ENCODE measurements at places on chromosomes 16 and 17.

- DNase-seq, result no peak
Measured at GRCh38 chr16:53207810-53208752, 153.3 kb downstream of the CHD9 start.

GRCh38 chr17:10116753-10117420, 81.5 kb downstream of the GAS7 start:
- no peak for DNase-seq

DNA sequence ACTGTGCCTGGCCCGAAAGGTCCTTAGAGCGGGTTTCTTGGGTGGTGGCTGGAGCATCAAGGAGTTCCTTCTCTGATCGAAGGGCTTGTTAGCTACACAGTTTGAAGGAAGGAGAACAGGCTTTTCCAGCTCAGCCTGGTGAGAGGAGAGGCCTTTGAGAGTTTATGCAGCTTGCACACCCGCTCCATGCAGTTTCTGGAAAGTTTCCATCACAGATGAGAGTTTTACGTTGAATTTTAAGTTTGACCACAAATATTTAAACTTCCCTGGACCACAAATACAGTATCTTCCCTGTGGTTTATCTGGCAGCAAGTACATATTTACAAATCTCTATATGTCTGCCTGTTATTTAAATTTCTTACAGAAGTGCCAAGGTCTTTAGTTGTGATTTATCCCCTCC, 56.8 kb downstream of the HIC1 start:
- DNase-seq, result peak; percentile 90

DNA sequence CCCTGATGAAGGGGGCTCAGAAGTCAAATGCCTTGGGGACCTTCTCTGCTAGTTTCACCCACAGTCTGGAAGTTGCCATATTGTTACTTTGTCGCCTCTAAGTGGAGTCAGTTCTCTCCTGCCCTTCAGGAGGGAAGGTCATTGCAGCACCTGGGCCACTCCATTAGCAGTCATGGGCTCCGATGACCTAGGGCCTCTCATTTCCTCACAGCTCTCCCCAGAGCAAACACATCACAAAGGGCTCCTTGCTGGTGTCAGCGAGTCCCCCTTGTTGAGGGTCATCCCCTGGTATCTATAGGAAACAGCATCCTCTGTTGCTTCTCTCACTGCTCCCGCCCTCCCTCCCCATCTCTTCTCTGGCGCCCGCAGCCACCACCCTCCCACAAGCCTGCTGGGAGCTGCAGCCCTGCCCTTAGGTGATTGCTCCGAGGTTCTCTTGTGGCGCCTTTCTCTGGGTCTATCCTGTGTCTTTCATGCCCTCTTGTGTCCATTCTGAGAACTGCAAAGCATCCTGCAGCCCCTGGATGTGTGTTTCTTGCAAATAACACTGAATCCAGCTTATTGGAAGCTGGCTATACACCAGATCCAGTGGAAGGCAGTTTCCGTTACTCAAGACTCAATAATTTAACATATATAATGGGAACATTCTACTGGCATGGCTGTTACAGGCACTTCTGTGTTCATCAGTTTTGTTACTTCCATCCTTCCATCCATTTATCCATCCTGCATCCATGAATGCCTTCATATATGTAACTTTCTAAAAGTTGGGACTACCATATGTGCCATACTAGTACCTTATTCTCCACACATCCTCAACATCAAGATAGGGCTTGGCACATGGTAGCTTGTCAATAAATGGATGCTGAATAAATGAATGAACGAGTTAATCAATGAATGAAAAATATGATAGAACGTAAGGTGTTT, 21.2 kb downstream of the PDILT start:
- peak; percentile 26 for DNase-seq

DNA sequence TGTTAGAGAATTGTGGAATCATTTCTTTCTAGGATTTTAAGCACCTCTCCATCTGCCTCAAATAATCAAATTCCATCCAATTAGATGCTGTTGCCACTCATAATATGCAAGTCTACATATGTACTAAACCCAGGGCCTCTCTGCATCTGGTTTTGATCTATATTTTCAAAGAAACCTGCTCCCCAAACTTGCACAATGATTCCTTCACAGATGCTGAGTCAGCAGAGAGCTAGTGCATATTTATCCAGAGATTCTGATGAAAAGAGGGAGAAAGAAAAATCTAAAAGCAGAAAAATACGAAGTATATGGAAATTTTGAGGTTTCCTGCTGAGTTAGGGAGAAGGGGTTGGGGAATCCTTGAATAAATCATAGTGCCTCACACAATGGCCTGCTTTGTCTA, 235.1 kb upstream of the RBFOX1 start:
- DNase-seq, result no peak
